ENCODE measurements at places on chromosomes 7 and 10. TPM values are rescaled to one million over a fixed set of nuclear protein-coding genes. Genes with fewer than 3 reads are reported as not detected.

GRCh38 chr10:127976701-127977356 is 69.9 kb downstream of the PTPRE start:
- no peaks in the 10 kb centered on the region for H3K4me1 ChIP-seq
- no peak overlapping the region for H3K4me3 ChIP-seq
- no peaks in the 10 kb centered on the region for H3K27me3 ChIP-seq
- no peak overlapping the region for H3K27ac ChIP-seq
- no peaks in the 10 kb centered on the region for H3K36me3 ChIP-seq

- H3K4me1 ChIP-seq = no peaks in the 10 kb centered on the region
- no peaks in the 10 kb centered on the region for H3K36me3 ChIP-seq
- no peak overlapping the region for H3K4me3 ChIP-seq
- H3K27ac ChIP-seq = no peak overlapping the region
- no peaks in the 10 kb centered on the region for H3K27me3 ChIP-seq
These were observed 74.4 kb upstream of the TCF7L2 start for GRCh38 chr10:112875476-112876267.

DNA sequence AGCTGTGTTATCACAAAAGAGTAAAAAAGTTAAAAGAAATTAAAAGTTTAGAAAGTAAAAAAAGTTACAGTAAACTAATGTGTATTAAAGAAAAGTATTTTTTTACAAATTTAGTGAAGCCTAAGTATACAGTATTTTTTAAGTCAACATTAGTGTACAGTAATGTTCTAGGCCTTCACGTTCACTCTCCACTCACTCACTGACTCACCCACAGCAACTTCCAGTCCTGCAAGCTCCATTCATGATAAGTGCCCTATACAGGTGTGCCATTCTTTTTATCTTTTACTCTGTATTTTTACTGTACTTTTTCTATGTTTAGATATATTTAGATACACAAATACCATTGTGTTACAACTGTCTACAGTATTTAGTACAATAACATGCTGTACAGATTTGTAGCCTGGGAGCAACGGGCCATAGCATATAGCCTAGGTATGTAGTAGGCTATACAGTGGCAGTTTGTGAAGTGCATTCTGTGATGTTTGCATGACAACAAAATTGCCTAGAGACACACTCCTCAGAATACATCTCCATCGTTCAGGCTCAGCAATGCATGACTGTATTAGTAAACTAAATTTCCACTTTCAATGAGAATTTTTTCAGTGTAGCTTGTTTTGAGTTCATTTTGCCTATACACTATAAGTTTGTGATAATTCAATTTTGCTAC is 539.9 kb upstream of the C7orf33 start:
- no peaks in the 10 kb centered on the region for H3K4me1 ChIP-seq
- H3K27ac ChIP-seq = no peak overlapping the region
- no peaks in the 10 kb centered on the region for H3K27me3 ChIP-seq
- no peaks in the 10 kb centered on the region for H3K36me3 ChIP-seq
- no peak for DNase-seq
- H3K4me3 ChIP-seq = no peak overlapping the region

DNA sequence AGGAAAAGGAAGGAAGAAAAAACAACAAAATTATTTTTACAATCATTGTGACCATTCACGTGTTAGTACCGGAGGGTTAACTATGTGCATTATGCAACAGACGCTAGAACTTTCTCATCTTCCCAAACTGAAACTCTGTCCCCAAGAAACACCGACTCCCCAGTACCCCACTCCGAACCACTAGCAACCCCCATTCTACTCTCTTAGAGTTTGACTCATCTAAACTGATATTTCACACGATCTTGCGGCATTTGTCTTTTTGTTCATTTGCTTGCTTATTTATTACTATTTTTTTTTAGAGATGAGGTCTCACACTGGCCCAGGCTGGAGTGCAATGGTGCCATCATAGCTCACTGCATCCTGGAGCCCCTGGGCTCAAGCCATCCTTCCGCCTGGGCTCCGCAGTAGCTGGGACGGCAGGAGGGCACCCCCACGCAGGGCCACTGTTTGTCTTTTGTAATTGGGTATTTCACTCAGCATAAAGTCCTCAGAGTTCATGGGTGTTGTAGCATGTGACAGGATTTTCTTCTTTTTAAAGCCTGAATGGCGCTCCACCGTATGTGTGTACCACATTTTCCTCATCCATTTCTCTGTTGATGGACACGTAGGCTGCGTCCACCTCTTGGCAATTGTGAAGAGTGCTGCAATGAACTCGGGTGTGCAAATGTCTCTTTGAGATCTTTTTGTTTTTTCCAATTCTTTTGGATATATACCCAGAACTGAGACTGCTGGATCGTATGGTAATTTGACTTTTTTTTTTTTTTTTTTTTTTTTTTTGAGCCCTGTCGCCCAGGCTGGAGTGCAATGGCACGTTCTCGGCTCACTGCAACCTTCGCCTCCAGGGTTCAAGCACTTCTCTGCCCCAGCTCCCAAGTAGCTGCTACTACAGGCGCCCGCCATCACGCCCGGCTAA is 9.5 kb downstream of the MNX1 start:
- peaks cover 42% of the 10 kb centered on the region for H3K27me3 ChIP-seq
- H3K27ac ChIP-seq = no peak overlapping the region
- H3K4me3 ChIP-seq = no peak overlapping the region
- DNase-seq = no peak
- no peaks in the 10 kb centered on the region for H3K36me3 ChIP-seq

- DNase-seq = no peak
- H3K27ac ChIP-seq = no peak overlapping the region
- H3K4me1 ChIP-seq = no peaks in the 10 kb centered on the region
- H3K4me3 ChIP-seq = no peak overlapping the region
These were observed 5.6 kb downstream of the IL6 start for GRCh38 chr7:22732556-22733126.

Gene MUC12
- not detected for total RNA-seq

GRCh38 chr7:2554661-2555111 is 638 bp downstream of the BRAT1 start:
- peaks cover 42% of the 10 kb centered on the region for H3K4me1 ChIP-seq
- no peak for DNase-seq
- H3K27me3 ChIP-seq = no peaks in the 10 kb centered on the region
- peak overlapping the region; percentile 82 for H3K4me3 ChIP-seq
- peaks cover under 1% of the 10 kb centered on the region for H3K36me3 ChIP-seq
- peak overlapping the region; percentile 97 for H3K27ac ChIP-seq

Gene AFAP1L2
- total RNA-seq = 4.3 TPM

DNA sequence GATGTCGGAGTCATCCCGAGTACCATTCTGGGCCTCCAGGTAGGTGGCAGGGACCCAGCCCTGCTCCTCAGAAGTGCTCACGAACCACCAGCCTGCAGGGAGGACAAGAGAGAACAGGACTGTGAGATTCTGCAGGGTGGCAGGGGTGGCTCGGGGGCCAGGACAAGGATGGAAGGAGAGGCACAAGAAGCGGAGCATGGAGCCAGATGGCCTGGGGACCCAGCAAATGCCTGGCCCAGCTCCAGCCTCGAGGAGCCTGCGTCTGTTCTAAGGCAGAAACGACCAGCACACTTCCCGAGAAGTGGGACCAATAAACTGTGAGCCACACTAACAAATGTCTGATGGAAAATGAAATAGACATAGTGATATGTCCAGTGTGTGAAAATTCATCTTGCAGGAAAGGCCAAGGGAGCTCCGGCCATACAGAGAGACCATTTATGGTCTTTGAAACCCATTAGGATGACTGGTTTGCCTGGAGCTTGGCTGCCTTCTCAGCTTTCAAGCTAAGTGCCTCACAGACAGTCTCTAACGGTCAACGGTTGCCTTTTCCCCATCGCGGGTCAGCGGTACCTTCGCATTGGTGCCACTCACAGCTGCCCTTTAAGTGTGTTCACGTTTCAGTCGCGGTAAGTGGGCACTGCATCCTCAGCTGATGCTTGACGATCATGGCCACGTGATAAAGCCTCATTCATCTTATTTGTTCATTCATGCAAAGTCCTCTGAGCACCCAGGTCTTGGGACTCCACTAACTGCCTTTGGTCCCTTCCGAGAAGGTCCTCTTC is 133.8 kb downstream of the NEURL1 start:
- no peak for DNase-seq
- no peak overlapping the region for H3K27ac ChIP-seq
- no peak overlapping the region for H3K4me3 ChIP-seq
- no peaks in the 10 kb centered on the region for H3K4me1 ChIP-seq

- H3K4me1 ChIP-seq = no peaks in the 10 kb centered on the region
- no peak overlapping the region for H3K4me3 ChIP-seq
- no peaks in the 10 kb centered on the region for H3K27me3 ChIP-seq
- DNase-seq = no peak
- H3K36me3 ChIP-seq = no peaks in the 10 kb centered on the region
These were observed 385.5 kb downstream of the SEMA3D start for GRCh38 chr7:84801396-84801795.

DNA sequence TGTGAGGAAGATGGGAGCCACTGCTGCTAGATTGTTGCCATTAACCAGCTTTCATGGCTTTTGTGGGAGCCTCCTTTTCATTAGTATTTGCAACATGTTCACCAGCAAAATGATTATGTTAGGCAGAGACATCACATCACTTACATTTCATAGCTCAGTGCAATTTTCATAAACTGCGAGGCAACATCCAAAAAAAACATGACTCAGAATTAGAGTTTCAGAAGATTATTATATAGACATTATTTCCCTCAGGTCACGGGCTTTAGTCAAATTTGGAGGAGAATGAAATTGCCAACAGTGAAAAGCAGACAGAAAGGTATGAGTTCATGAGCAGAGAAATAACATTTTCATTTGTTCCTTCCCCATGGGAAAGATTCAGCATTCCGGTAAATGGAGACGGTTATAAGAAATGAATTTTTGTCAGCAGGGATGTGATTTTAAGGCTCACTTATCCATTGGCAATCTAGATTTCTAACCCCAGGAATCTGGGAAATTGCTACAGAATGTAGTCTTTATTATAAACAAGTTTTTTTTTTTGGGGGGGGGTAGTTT is 573.2 kb downstream of the AUTS2 start:
- no peak overlapping the region for H3K4me3 ChIP-seq
- H3K27me3 ChIP-seq = no peaks in the 10 kb centered on the region
- H3K4me1 ChIP-seq = no peaks in the 10 kb centered on the region
- no peak overlapping the region for H3K27ac ChIP-seq
- DNase-seq = no peak

DNA sequence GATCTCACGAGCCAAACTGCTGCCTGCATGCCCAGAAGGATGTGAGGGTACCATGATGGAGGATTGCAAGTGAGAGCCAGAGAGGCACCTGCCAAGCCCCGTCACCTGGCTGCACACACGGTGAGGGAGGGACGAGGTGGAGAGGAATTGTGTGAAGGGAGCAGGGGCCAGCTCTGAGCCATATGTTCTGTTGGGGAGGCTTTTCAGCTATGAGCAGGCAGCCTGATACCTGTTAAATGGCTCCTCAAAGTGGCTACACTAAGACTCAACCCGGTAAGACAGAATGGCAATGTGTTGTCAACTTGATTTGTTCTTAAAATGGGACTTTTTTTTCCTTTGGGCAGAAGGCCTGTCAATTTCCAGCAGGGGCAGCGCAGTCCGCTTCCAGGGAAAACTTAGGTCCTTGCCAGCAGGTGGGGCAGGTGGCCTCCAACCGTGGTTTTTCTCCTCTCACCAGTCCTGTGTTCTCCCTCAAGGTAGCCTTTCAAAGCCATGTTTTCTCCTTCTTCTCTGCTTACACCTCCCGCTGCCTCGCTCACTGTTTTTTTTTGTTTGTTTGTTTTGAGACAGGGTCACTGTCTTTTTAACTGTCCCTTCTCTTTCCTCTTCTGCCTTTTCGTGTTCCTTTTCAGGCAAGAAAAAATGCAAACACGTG is 57.7 kb upstream of the ZNRF2 start:
- no peak for DNase-seq
- H3K27me3 ChIP-seq = no peaks in the 10 kb centered on the region
- no peaks in the 10 kb centered on the region for H3K36me3 ChIP-seq
- H3K27ac ChIP-seq = no peak overlapping the region

DNA sequence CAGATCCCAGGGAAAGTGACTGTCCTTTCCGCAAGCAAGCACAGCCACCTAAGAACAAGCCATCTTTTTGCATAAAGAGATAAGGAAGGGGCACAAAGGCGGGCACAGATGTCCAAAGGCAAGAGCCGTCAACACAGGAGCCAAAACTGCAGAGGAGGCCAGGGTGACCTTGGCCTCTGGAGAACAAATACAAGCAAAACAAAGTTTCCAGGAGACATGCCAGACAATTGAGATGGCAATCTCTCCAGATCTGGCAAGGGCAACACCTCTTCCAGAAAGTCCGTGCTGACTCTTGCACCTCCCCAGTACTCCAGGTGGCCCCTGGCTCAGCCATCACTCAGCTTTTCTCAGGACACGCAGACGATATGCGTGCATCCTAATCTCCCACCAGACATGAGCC is 58.2 kb downstream of the TEX36 start:
- DNase-seq = no peak
- H3K4me1 ChIP-seq = no peaks in the 10 kb centered on the region
- no peaks in the 10 kb centered on the region for H3K36me3 ChIP-seq
- H3K27ac ChIP-seq = no peak overlapping the region

DNA sequence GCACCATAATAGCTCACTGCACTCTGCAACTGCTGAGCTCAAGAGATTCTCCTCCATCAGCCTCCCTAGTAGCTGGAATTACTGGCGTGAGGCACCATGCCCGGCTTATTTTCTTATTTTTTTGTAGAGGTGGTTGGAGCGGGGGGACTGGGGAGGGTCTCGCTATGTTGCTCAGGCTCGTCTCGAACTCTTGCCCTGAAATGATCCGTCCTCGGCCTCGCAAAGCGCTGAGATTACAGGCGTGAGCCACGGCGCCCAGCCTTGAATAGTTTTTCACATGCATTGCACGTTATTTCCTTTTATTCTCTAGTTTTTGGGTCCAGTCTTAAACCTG is 526 bp upstream of the LAMTOR4 start:
- H3K27ac ChIP-seq = peak overlapping the region; percentile 92
- H3K4me1 ChIP-seq = peaks cover 40% of the 10 kb centered on the region
- no peaks in the 10 kb centered on the region for H3K27me3 ChIP-seq
- peaks cover 11% of the 10 kb centered on the region for H3K36me3 ChIP-seq
- no peak for DNase-seq

- no peak overlapping the region for H3K4me3 ChIP-seq
- H3K36me3 ChIP-seq = no peaks in the 10 kb centered on the region
- DNase-seq = no peak
- no peaks in the 10 kb centered on the region for H3K27me3 ChIP-seq
These were observed 3.1 kb downstream of the HPS6 start for GRCh38 chr10:102068216-102068615.

GRCh38 chr10:84097787-84098353 is 41.4 kb upstream of the GHITM start:
- H3K4me1 ChIP-seq = no peaks in the 10 kb centered on the region
- no peak overlapping the region for H3K4me3 ChIP-seq
- no peak overlapping the region for H3K27ac ChIP-seq
- DNase-seq = no peak

- H3K27ac ChIP-seq = no peak overlapping the region
- H3K4me3 ChIP-seq = no peak overlapping the region
- peaks cover 69% of the 10 kb centered on the region for H3K4me1 ChIP-seq
- DNase-seq = no peak
- no peaks in the 10 kb centered on the region for H3K36me3 ChIP-seq
These were observed 81.4 kb downstream of the ABI1 start for GRCh38 chr10:26779176-26779860.

GRCh38 chr7:1054438-1054837 is 10.1 kb downstream of the GPR146 start:
- H3K27me3 ChIP-seq = no peaks in the 10 kb centered on the region
- H3K4me1 ChIP-seq = peaks cover 40% of the 10 kb centered on the region
- H3K4me3 ChIP-seq = no peak overlapping the region
- no peaks in the 10 kb centered on the region for H3K36me3 ChIP-seq
- H3K27ac ChIP-seq = no peak overlapping the region

- DNase-seq = peak; percentile 41
- peak overlapping the region; percentile 63 for H3K4me3 ChIP-seq
- peaks cover 32% of the 10 kb centered on the region for H3K4me1 ChIP-seq
These were observed 766 bp upstream of the ZMYND11 start for GRCh38 chr10:134247-135131.

- DNase-seq = peak; percentile 38
- no peak overlapping the region for H3K27ac ChIP-seq
- no peaks in the 10 kb centered on the region for H3K27me3 ChIP-seq
- H3K36me3 ChIP-seq = no peaks in the 10 kb centered on the region
- H3K4me3 ChIP-seq = no peak overlapping the region
These were observed 12.8 kb downstream of the MEIG1 start for GRCh38 chr10:14971867-14972448.

Data from CD4-positive, alpha-beta memory T cell (primary cell).